Fibroblast of gingiva (primary cell): ENCODE measurements at places on chromosomes 1 and 21.
A peak's percentile ranks its signal among the peaks of the same experiment; 100 is the strongest.

DNA sequence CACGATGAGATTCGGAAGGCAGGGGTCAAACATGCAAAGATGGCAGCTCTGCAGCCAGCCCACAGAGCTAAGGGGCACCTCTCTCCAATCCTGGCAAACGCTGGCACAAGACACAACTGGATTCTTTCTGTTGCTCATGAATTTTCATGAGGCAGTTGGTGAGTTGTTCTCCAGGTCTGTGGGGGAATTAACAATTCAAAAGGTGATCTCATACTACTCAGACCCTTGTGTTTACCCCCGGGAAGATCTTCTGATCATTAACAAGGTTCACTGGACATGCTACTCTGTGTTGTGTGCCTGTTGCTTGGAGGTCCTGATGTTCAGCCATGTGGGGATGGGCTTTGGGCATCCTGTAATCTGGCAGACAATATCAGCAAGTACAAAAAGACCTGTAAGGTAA is 128.9 kb downstream of the HHAT start:
- DNase-seq = no peak

GRCh38 chr1:83593073-83593472 is 405.9 kb downstream of the TTLL7 start:
- DNase-seq = no peak

DNA sequence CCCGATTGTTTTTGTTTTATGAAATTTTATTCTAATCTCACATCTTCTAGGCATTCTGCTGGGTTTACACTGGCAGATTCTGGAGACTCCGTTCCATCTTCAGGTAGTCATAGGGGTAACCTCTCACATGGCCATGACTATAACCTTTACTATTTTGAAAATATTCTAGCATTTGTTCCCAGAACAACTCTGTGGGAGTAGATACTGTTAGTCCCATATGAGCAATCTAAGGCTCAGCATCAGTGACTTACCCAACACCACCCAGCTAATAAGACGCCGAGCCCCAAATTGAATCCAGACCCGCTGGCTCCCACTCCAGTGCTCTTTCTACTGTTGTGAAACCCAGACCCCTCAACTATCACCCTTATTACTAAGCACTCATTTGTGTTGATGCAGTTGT is 9.8 kb downstream of the ADAMTS4 start:
- DNase-seq = peak; percentile 94

GRCh38 chr1:161159913-161160243 is 578 bp downstream of the USP21 start:
- DNase-seq = no peak

DNA sequence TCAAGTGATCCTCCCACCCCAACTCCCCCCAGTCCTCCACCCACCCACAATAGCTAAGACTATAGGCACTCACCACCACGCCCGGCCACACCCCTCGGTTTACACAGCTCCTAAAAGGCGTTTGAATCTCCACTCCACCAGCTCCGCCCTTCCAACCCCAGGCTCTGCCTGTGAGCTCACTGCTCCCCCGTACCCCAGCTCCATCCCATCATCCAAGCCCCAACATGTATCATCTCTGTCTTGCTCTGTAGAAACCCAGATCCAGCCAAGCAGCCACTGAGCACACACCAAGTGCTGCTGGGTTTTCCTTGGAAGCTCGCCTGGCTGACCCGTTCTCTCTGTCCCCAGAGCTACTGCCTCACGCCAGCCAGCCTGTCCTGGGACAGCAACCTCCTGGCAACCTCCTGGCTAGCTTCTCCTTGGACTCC is 12.0 kb upstream of the S100A2 start:
- DNase-seq = no peak

DNA sequence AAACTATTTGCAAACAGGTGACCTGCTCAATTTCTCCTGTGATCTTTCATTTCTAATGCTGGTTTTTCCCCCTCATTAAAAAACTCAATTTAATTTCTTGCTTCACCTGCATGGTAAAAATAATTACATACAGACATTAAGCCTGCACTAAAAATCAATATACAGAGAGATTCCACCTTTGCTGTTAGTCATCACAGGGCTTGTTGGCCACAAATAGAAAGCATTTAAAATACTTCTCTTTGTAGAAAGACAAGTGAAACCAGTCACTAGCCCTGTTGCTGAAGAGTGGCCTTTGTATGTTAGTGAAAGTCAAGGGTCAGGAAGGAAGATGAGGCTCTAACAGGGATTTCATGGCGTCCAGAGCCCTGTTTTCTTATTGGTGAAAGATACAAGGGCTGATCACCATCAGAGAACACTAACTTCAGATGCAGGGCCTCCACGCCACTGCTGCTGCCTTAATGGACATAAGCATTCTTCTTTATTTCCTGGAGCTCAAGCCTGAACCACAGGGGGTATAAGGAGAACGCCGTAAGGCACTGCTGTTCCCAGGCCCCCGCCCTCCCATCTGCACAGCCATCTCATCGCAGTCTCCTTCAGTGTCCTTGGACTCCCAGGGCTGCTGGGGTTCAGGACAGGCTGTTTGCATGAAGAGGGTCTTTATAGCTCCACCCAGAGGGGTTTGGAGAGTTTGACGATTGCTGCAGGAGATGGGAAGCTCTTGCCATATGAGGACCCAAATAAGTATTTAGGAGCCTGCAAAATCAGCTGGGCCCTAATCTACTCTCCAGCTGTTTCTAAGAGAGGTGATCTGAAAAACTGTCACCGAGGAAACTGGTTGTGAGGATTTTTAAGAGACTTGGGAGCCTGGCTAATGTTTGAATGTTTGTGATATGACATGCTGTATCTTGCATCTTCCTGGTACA is 117.3 kb upstream of the IRF2BP2 start:
- DNase-seq = no peak

DNA sequence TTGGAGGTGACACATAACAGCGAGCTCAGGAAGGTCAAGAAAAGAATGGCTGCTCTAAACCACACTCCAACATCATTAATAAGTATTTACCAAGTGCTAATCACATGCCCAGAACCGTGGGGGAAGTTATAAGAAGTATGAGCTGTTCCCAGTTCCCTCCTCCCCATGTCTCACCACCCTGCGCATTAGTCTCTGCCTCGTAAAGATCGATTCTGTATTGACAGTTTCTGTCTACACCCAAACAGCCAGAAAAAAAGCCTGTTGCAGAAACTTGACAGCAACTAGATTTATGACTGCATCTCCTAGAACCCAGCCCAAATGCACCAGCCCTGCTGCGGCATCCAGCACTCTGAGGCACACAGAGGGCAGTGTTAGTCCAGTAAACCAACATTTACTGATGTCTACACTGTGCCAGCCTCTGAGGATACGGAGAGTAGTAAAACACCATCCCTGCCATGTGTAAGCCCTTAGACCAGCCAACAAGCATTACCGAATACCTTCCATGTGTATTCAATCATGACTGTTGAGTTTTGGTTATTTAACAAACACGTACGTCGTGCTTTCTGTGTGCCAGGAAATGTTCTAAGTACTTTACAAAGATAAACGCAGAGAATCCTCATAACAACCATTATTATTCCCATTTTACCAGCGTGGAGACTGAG is 63.6 kb upstream of the ZBTB40 start:
- DNase-seq = peak; percentile 32

DNA sequence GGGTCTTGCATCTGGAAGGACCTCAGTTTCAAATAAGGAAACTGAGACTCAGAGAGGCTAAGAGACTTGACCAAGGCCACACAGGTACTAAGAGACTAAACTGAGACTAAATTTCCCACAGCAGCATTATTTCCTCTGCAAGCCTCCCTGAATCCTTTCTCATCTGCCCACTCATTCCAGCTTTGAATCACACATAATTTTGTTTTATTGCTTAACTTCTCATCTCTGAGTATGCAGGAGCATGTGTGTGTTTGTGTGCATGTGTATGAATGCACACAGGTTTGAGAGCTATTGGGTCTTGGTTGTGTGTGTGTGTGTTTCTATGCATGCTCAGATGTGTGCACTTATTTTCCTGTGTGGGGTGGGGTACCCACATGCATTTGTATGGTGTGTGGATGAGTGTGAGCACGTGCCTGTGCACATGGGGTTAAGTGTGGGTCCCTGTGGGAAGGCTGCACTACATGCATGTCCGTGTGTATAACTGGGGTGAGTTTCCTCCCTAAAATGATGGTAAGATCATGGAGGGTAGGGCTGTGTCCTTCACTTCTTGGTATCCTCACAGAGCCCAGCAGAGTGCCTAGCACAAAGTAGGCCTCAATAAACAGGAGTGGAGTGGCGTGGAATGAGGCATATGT is 74.4 kb upstream of the ZC3H12A start:
- no peak for DNase-seq

GRCh38 chr1:85058786-85059185 is 10.5 kb upstream of the MCOLN3 start:
- no peak for DNase-seq

GRCh38 chr21:44710294-44710665 is 1.1 kb downstream of the TSPEAR start:
- DNase-seq = no peak

DNA sequence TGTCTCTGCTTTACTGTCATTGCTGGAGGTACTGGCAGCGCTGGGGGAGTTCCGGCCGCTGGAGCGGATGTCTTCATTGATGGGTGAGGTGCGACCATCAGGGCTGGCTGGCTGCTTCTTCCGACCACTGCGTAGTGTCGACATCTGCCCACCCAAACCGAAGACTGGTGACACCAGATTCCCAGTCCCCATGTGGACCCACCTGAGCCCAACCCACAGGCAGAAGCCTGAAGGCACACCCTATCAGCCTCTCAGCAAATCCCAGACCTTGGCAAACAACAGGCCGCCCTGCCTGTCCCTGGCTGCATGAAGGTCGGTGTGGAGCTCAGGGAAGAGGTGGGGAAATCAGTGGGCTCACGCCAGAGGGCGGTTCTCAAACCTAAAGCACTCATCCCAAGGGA is 44.8 kb downstream of the SLC45A1 start:
- DNase-seq = no peak

- DNase-seq = no peak
These were observed 167.4 kb downstream of the PRDM16 start for GRCh38 chr1:3236361-3236760.

GRCh38 chr1:212186427-212187207 is 98.6 kb upstream of the PPP2R5A start:
- no peak for DNase-seq

GRCh38 chr1:226634611-226635246 is 86.2 kb downstream of the STUM start:
- no peak for DNase-seq

DNA sequence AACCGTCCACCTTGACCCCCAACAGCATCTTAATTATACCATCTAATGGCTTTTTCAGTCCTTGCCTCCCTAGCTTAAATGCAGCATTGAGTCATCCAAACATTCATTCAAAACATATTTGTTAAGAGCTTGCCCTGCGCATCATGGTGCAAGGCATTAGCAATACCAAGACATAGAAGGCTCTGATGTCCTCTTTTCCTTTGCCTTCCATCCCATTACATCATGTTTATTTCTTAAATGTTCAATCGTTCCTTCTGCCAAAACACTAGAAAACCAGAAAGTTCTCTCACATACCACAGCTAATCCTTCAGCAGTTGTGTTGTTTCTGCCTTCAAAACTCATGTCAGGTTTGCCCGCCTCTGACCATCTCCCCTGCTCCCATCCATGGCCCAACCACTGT is 29.8 kb upstream of the VTCN1 start:
- no peak for DNase-seq

- DNase-seq = no peak
These were observed 4.7 kb upstream of the RSPH1 start for GRCh38 chr21:42500736-42501135.

DNA sequence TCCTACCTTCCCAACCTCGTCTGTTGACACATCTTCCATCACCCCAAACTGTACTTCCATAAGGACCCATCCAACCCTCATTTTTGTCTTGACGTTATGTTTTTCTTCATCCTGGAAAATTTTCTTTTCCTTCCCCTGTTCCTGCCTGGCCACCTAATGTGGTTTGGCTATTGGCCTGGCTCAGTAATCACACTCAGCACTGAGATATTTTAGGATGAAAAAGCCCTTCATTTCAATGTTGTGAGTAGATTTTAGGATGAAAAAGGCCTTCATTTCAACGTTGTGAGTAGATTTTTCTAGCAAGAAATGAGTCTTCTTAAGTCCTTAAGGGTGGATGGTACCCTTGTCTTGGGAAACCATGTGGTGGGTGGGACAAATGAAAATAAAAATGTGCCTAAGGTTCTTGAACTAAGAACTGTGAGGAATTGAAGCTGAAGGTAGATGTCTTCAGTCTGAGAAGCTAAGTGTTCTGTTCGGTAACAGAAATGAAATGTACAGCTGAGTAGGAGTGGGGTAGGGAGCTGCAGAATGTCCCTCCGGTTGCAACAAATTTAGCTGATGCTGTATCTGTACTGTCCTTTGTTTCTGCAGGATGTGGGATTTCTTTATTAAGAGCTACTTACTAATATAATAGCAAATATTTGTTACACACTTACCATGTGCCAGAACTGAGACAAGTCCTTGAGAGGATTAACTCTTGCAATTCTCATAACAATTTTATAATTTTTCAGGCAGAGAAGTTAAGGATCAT is 36.1 kb downstream of the DNTTIP2 start:
- no peak for DNase-seq

GRCh38 chr1:64030411-64030810 is 173.0 kb upstream of the UBE2U start:
- DNase-seq = no peak

DNA sequence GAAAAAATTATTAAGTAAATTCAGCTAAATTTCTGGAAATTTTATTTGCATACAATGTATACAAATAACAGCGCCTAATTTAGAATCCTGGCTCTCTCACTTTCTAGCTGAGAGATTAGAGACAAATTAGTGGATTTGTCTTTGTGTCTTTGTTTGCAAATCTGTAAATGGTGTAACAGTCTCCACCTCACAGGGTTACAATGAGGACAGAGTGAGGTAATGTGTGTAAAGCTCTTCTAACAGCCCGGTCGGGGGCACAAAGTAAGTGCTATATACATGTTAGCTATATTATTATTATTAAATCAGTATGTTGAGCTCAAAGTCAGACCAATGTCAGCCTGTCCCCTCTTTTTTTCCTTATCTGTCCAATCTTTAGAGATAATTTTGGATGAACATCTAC is 5.0 kb upstream of the ADAMTSL4 start:
- DNase-seq = no peak

GRCh38 chr1:942411-942821 is 16.6 kb downstream of the NOC2L start:
- no peak for DNase-seq

DNA sequence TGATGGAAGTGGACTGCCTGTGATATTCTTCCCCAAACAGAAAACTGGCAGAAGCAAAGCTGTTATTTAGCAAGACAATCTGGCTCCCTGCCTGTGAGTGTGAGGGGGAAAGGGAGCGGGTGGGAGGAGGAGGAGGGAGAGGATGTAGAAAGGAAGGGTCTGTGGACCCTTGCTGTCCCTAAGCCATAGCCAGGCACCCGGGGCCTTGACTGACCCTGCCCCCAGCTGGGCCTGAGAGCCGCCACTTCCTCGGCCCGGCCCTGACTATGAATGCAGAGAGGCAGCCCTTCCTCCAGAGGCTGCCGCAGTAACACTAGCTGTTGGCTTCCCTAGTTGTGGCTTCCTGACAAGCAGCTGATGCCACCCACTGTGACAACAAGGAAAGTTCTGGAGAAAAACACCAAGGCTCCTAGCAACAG is 13.9 kb downstream of the PLA2G2F start:
- peak; percentile 29 for DNase-seq

- peak; percentile 90 for DNase-seq
These were observed 70.5 kb downstream of the SSBP3 start for GRCh38 chr1:54335755-54336108.

- DNase-seq = no peak
These were observed 23.2 kb downstream of the CDC73 start for GRCh38 chr1:193144999-193145398.
